NCI-H2171 treated with DMSO at 0.1 percent for 48 hours (cell line): ENCODE measurements at places on chromosomes 3 and 15.

- DNase-seq = no peak
Observed at GRCh38 chr15:69610858-69611257, 158.2 kb downstream of the RPLP1 start.

- peak; percentile 82 for DNase-seq
Observed at GRCh38 chr15:58492661-58493397, 61.0 kb downstream of the LIPC start.

DNA sequence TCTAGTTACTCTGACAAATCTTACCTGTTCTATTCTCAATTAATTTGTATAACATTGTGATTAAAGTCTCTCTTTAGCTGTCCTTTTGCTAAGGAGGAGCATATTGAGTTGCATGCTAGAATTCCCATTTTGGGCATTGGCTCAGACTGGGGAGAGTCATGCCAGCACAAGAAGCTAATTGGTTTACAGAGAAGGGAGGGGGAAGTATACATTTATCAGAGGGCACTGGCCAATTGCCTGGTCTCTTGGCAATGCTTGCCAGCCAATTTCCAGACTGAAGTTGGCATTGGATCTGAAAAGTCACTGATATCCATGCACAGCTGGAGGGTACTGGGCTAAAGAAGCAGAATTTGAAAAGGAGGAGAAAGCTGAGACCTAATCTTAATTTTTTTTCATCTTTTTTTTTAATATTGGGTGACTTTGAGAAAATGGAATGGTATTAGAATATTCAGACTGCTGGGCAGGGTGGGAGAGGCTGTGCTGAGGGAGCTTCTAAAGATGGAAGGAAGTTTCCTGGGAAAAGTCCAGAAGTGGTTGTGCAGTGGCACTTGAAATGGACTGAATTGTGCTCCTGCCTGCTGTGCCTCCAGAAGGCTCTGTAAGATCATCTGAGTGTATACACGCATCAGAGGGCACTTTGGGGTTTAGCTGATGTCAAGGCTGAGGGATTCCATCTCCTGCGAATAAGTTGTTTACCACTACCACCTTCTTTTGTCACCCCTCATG, 365.2 kb upstream of the DPH6 start:
- no peak for DNase-seq

DNA sequence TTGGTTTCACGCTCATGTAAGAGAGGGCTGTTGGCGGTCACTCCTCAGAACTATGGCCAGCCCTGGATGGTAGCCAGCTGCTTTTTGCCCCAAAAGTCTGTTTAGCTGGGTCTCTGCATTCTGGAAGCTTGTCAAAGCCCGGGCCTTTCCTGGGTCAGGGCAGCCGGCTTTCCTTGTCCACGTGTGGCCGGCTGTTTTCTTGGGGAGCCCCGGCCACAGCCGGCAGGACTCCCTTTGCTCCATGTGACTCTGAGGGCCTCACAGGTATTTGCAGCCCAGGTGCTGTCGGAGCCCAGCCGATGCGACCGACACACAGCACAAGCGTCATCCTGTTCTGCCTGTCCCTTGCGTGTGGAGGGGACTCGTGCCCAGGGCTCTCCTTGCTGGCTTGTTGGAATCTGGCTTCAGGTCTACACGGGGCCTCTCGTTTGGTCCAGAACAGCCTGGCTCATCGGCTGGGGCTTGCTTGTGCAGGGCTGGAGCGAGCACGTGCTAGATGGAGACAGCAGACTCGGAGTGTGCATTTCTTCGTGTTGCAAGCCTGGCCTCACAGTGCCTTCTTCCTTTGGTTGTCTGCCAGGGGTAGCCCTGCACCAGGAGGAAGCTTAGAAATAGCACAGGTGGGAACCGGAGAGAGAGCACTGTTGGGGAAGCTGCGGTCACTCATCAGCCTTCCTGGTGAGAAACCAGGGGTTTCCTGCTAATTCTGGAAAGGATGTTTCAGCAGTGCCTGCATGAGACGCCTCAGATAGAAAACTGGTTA, 51.5 kb downstream of the PGPEP1L start:
- DNase-seq = no peak

DNA sequence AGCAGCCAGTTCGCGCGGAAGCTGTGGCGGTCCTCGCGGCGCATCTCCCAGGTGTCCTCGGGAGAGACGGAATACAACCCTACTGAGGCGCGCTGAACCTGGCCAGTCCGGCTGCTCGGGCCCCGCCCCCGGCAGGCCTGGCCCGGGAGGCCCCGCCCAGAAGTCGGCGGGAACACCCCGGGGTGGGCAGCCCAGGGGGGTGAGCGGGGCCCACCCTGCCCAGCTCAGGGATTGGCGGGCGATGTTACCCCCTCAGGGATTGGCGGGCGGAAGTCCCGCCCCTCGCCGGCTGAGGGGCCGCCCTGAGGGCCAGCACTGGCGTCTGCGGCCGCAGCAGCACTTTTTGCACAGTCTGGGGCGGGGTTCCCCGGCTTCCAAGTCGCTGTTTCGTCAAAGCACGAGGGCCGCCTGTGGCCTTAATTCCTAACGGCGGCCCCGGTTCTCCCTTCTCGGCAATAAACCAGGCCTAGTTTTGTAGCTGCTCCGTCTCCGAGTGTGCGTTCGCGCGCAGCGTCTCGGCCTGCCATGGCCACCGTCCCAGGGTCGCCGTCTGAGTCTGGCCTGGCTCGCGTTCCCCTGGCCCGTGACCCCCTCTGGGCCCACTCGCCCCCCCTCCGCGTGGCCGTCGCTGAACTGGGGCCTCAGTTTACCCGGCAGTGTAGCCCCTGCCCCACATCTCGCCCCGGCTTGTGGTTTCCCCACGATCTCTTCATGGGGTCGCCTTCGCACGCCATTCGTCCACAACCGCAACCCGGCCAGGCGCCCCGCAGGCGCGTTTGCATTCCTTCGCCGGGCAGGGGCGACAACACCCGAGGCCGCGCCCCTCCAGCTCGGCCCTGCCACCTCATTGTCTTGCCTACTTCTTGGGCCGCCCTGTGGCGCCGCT, 30.0 kb downstream of the NBEAL2 start:
- peak; percentile 60 for DNase-seq

DNA sequence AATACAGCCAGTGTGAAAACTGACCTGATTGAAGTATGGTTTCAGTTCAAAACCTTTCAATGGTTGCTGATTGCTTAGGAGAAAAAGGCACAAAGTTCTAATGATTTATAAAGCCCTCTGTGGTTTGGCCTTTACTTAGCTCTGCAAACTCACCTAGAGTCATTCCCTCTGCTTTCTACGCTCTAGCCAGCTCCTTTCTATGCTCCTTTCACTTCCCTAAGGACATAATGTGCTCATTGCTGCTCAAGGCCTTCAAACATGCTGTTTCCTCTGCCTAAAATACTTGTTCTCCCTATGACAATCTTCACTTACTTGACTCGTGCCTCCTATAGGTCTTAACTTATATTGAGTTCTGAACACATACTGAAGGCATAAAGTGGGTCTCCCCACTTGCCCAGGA, 19.0 kb downstream of the RPL39L start:
- DNase-seq = no peak

DNA sequence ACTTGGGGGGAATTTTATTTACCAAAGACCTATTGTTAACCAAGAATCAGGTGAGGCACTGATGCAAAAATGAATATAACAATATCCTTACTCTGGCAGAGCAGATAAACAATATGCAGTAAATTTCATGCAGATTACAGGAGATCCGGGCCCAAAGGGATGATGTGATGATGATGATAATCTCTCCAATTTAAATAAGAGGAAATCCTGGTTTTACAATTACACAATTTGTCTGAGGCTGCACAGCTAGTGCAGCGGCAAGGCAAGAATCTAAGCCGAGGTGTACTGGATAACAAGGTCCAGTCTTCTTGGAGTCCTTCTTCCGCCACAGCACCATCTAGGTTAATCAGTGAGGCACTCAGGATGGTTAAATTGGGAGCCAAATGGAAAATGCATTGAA, 2.4 kb upstream of the MESD start:
- no peak for DNase-seq

GRCh38 chr15:91073077-91073476, 27.0 kb upstream of the SV2B start:
- no peak for DNase-seq

- DNase-seq = no peak
Observed at GRCh38 chr15:42064271-42064670, 30.1 kb downstream of the PLA2G4D start.

- no peak for DNase-seq
Observed at GRCh38 chr15:76064375-76064774, 4.6 kb downstream of the TMEM266 start.
